Breast epithelium (tissue), 4 donors: ENCODE measurements at places on chromosomes 6 and 20. TPM values are rescaled to one million over a fixed set of nuclear protein-coding genes. Genes with fewer than 3 reads are reported as not detected.

Gene ZNF391
- 2.1 TPM for total RNA-seq

Gene RFX6
- not detected for total RNA-seq

Gene HLA-DRA
- 259 TPM for total RNA-seq

Gene ZC3H12D
- total RNA-seq: 2.3 TPM

Gene NTSR1
- total RNA-seq: under 0.01 TPM

Gene LGSN
- total RNA-seq: not detected

Gene SNAP91
- total RNA-seq: 3.2 TPM

Gene NINL
- total RNA-seq: 12.8 TPM

Gene SCRT2
- total RNA-seq: not detected

Gene GLP1R
- total RNA-seq: 0.33 TPM

Gene CST8
- total RNA-seq: not detected

Gene PLN
- 5.7 TPM for total RNA-seq

Gene CLDN20
- total RNA-seq: not detected

Gene MCCD1
- not detected for total RNA-seq

Gene FERMT1
- total RNA-seq: 0.98 TPM

Gene TP53RK
- 14.4 TPM for total RNA-seq

Gene RBM24
- 2.5 TPM for total RNA-seq

Gene ZNF343
- 8.8 TPM for total RNA-seq

Gene RIPOR2
- total RNA-seq: 29.2 TPM
